ENCODE measurements at places on chromosomes 13 and 19. TPM values are rescaled to one million over a fixed set of nuclear protein-coding genes. Genes with fewer than 3 reads are reported as not detected.

DNA sequence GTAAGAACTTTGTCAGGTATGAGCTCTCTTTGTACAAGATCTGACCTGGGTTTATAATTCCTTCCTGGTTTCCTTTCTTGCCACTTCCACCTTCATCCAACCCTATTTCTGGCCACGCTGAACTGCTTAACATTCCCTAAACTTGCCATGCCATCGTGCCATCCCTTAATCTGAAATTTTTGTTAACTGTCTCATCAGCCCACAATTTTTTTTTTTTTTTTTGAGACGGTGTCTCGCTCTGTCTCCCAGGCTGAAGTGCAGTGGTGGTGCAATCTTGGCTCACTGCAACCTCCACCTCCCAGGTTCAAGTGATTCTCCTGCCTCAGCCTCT, 144.6 kb downstream of the GGACT start:
- DNase-seq, result no peak

- no peak for DNase-seq
These were observed 153.0 kb downstream of the PCDH9 start for GRCh38 chr13:67077132-67077531.

RFX1 gene
- total RNA-seq, result 17.8 TPM

- no peak for DNase-seq
These were observed 2.1 kb upstream of the FGF9 start for GRCh38 chr13:21668732-21669275.

DNA sequence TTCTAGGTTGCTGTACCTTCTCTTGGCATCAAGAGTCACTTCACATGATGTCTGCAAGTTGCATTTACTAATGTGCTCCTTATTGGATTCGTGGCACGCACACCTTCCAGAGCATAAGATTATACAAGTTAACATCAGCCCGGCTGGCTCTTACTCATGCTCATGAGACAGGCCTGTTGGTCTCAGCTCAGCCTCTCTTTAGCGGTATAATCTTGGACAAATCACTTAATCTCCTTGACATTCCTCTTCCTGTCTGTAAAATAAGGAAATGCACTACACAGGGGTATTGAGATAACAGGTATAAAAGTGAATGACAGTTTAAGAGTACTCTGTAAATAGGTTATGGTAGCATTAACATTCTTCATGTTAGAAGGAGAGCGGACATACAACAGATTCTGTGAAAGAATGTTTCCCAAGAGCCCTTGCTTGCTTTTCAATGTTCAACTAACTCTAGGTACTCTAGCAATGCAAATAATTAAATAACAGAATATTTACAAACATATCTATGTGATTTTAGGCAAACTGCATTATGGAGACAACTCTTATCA, 181.1 kb downstream of the FGF14 start:
- no peak for DNase-seq

GRCh38 chr19:49692147-49692506, 1.2 kb downstream of the CPT1C start:
- DNase-seq, result no peak

DNA sequence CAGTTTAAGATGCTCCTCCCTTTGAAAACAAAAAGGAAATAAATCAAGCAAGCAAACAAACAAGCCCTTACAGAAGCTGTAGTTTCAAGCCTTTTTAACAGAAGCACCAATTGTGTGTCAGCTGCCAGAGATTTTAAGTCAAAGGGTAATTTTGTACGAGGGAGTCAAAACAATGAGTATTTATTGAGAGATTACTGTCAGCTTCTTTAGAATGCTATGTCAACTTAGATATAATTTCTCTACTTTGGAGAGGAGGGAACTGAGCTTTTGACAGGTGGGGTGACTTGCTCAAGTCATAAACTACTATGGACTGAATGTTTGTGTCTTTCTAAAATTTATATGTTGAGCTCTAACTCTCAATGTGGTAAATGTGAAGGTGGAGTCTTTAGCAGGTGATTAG, 10.5 kb upstream of the CBY2 start:
- DNase-seq, result no peak

- DNase-seq, result no peak
These were observed 84.7 kb upstream of the PCDH8 start for GRCh38 chr13:52933099-52933498.

DNA sequence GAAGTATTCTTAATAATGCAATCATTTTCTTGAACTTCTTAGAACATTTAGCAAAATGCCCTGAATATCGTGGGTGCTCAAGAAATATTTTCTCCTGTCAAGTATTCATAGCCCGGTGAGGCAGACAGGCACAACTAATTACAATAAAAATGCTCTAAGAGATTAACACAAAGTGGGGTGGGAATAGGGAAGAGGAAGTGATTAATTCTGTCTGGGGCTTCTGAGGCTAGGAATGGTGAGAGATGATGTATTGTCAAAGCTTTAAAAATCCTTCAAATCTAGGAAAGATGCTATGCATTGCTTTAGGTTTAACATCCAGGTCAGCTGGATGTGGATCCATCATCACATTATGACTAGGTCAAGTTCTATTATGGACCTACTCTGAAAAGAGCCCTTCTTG, 66.9 kb upstream of the POSTN start:
- DNase-seq, result no peak

LINGO3 gene
- total RNA-seq, result not detected

GRCh38 chr13:50126993-50127725, 111.9 kb downstream of the KCNRG start:
- DNase-seq, result peak; percentile 83

- DNase-seq, result no peak
These were observed 344.8 kb downstream of the ENOX1 start for GRCh38 chr13:43441899-43442499.

ANGPTL4 gene
- 11.0 TPM for total RNA-seq

DNA sequence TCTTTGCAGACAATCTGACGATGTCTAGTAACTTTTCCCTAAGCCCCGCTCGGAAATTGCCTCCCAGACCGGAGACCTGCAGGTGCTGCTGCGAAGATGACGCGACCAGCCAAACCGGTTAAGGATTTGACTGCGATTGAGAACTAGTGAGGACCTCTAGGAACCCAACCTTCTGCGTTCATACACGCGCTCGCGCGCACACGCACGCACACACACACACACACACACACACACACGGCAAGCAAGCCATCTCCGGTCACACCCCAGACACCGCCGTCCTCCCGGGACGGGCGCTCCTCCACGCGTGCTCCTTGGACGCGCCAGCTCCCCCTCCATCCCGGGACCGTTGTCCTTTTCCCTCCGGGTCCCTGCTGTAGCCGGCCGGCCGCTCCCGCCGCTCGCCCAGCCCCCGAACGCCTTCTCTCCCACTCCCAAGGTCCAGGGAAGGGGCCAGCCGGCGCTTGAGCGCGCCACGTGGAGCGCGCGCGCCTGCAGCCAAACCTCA, 1.2 kb downstream of the TBC1D4 start:
- peak; percentile 79 for DNase-seq

DNA sequence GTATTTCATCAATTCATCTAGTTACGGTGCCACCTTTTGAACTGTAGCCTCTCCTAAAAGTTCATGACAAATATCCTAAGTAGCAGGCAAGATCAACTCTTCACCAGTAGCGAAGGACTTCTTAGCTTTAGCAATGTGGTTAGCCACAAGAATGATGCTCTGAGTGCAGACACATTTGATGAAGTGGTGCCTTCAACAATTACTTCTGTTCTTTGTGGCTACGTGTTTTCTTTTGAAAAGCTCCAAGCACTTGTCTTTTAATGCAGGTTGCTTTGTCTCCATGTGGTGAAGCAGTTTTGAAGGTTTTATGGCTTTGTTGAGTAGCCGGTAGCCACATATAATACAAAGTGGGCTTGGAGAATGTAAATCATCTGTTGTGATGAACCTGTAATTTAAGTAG, 194.7 kb downstream of the B3GLCT start:
- no peak for DNase-seq

NDUFA7 gene
- 41.9 TPM for total RNA-seq

DNA sequence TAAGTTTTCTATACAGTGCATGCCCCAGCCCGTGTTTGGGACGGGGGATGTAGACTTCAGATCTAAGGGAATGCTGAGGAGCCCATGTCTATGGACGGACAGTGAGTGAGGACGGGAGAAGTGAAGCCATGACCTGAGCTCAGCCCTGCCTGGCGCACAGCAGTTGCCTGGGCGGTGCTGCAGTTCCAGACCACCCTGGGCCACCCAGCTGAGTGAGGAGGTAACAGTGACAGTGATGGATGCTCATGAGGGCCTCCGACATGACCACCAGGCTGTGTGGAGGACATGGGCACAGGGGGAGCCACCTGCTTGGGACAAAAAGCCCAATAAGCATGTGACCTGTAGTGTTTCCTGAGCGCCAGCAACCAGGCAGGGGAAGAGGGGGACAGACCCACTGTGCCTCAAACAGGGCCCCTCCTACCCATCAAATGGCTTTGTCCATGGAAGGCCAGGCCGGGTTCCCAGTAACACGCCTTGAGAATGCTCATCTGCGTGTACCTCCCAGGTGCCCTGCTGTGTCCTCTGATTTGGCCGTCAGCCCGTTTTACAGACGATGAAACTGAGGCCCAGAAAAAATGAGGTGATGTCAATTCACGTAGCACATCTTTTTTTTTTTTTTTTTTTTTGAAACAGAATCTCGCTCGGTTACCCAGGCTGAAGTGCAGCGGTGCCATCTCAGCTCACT, 22.6 kb downstream of the NOSIP start:
- DNase-seq, result no peak

GRCh38 chr13:50685491-50685890, 158.0 kb downstream of the DLEU7 start:
- DNase-seq, result peak; percentile 53

DNA sequence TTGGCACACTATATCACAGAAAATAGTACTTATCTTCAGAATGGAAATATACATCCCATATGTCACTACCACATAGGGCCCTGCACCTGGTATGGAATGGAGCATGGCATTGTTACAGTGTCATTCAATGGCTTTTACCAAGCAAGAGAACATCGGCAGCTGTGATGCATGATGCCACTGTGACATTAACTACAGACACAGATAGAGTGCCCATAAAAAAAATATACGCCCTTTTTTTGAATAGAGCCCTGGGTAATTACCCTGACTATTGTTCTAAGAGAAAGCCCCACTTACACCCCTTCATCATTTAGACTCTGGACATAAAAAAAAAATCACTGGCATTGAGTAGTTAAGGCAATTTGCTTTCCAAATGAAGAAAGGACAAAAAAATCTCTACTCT, 320.3 kb downstream of the DNAJC15 start:
- no peak for DNase-seq

DNA sequence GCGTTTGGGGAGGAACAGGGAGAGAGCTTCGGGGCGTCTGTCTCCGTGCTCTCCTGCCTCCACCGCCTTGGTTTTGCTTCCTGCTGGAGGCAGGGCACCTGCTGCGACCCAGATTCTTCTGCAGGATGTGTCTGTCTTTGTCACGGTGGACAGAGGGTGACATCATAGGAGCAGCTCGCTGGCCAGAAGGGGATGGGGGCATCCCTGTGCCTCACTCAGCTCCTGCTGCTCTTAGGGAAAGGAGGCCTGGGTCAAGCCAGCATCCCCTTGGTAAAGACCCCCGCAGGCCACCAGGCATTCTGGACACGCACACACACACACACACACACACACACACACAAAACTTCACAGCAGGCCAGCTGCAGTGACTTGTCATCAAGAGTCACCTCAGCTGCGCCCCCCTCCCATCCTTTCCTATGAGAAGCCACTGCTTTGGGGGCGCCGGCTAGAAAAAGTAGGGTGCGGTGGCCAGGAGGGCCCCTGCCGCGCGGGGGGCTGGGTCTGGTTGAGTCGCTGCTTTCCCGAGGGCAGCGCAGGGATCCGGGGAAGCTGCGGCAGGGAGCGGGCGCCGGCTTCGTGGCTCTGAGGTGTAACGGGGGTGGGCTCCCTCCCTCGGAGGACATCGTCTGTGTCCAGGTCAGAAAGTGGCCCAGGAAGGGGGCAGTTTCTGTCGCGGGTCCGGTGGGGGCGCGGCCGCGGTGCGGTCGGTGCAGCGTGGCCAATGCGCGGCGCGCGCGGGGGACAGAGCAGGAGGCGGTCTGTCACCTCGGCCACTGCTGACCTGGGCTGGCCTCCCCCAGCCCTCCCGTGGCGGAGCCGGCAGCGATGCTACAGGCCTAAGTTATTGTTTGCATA, 15.8 kb upstream of the NPAS1 start:
- no peak for DNase-seq

SYNE4 gene
- total RNA-seq, result 8.9 TPM

GRCh38 chr19:35776102-35776788, 881 bp downstream of the ARHGAP33 start:
- no peak for DNase-seq

GRCh38 chr19:5128936-5129389, 160.1 kb downstream of the KDM4B start:
- no peak for DNase-seq

GRCh38 chr13:70339738-70340137, 231.5 kb upstream of the KLHL1 start:
- DNase-seq, result no peak

NLRP11 gene
- total RNA-seq, result not detected

DNA sequence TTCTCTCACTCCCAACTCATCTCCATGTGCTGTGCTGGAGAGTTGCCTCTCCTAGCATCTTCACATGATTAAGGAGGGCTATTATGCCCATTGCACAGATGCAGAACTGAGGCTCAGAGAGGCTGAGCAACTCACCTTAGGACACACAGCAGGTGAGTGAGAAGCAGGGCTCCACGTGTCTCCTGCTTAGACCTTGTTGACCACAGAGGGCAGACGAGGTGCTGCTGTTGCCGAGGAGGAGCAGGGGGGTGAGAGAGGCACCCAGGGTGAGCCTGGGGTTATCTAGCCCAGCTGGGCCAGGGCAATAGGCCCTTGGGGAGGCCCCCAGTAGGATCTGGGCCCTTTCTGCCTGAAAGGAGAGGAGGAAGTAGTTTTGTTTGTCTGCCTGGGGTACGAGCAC, 2.4 kb upstream of the HSH2D start:
- no peak for DNase-seq

KLK15 gene
- not detected for total RNA-seq

DNA sequence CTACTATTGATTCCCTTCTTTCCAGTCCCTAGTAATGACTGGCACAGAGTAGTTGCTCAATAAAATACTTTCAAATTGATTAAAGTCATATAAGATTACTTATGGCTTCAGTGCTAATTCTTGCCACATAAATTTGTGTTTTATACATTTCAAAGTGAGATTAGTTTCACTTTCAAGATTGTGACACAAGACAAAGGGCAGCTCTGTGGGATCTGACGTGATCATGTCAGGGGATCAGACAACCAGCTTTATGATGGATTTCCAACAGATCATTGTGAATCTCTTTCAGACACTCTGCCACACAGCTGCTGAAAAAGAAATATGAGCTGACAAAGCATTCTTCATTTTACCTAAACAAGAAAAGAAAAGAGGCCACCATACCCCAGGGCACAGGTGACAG, 73.4 kb upstream of the POMP start:
- no peak for DNase-seq

ADM5 gene
- 2.1 TPM for total RNA-seq

GRCh38 chr19:41586064-41586463, 10.1 kb downstream of the CEACAM21 start:
- DNase-seq, result no peak

GRCh38 chr19:33226550-33227241, 1.0 kb upstream of the SLC7A10 start:
- peak; percentile 79 for DNase-seq

OLFM4 gene
- total RNA-seq, result not detected
